ENCODE measurements at places on chromosomes 2 and 18. TPM values are rescaled to one million over a fixed set of nuclear protein-coding genes. Genes with fewer than 3 reads are reported as not detected.

DNA sequence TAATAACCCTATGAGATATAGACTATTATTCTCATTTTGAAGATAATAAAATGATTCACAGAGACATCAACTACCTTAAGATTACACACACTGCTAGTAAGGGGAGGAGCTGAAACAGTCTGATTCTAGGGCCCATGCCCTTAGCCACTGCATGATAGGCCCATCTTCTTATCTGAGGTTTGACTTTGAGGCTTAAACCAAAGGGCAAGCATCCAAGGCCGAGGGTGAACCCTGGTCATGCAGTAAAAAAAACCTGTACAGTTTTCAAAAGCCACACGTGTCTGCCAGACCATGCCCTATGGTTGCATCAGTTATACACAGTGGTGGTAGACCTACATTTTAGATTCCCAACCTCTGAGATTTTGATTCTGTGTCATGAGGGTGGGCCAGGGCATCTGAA lies 44.8 kb downstream of the POLE4 start:
- DNase-seq = no peak

GRCh38 chr18:59954755-59955156 lies 55.0 kb downstream of the PMAIP1 start:
- no peak for DNase-seq

GRCh38 chr2:39356922-39357639 lies 80.0 kb downstream of the MAP4K3 start:
- DNase-seq = no peak

DNA sequence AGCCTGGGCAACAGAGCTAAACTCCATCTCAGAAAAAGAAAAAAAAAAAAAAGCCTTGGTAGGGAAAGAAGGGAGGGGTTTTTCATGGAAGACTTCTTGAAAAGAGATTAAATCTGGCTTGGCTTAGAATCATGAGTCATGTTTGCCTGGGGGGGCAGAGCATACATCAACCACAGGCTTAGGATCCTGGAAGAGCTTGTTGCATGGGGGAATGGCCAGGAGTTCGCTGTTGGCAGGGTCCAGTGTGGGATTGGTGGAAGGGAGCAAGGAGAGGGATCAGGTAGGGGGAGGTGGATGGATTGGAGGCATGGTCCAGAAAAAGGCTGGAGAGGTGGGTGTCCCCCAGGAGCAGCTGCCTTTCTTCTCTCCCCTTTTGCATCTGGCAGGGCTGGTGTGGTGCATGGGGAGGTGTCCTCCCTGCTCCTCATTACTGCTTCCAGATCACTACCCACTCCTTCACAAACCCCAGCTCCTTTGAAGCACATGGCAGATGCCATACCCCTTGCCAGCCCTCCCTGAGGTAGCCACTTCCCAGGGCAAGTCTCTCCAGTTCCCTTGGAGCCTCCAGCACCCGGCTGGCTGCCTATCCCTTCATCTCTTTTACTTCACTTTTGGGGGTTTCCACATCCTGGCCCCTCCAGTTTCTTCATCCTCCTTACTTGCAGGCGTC lies 2.5 kb downstream of the ARMC9 start:
- no peak for DNase-seq

DNA sequence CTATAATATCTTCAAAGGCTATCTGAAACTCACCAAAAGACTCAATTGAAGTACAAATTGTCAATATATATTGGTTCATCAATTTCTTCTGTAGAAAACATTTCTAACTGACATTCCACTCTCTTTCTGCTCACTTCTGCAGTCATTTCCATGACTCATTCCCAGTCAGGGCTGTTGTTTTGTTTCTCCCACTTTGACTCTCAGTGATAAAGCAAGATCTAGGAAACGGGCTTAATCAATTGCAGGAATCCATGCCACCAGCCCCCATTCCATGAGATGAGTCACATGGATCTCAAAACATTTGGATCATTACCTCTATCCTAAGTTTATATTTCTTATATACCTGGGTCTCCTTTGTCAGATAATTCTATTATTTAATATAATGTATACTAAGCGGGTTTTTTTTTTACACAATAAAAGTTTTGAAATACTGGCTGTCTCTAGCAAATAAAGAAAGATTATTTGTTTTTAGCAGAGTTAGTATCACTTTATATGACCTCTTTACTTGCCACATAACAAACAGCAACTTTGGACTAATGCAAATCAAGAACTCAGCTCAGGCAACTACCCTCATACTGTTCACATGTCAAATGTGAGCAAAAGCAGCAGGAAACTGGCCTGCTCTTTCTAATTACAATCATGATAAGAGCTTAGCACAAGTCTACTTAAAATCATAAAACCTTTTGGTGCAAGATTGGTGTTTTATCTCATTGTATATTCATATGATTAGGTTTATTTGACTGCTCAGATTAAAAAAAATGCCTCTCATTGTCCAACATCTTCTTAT lies 251.1 kb upstream of the PIK3C3 start:
- no peak for DNase-seq

GNLY gene
- 0.98 TPM for total RNA-seq

- no peak for DNase-seq
Observed at GRCh38 chr2:127843677-127844076, 14.3 kb downstream of the POLR2D start.

CCDC68 gene
- total RNA-seq = 19.7 TPM

GRCh38 chr2:185955050-185955449 lies 216.4 kb downstream of the FSIP2 start:
- DNase-seq = no peak

GRCh38 chr18:38481576-38481975 lies 916.0 kb upstream of the CELF4 start:
- DNase-seq = no peak

SIX2 gene
- 0.87 TPM for total RNA-seq

DNA sequence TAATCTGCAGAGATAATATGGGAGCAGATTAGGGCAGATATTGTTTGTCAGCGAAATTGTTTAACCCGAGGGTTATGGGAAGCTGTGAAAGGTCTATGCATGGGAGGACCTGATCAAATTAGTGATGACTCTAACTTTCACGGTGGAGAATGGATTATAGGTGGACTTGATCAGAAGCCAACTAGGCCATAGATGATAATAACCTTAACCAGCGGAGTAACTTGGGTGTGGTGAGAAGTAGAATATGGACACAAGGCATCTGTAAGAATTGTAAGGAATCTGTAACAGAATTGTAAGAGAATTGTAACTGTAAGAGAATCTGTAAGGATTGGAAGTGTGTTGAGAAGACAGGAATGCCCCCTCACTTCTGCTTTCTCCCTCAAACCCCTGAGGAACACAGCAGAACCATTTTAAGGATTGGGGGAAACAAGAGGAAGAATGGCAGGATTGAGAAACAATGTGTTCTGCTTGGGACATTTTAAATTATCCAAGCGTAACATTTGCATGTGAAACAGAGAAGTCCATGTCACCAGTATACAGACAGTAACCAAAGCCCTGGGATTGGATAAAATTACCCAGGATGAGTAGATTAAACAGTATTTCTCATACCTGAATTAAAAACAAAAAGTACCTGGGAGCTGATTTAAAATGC lies 14.9 kb upstream of the SLC39A10 start:
- DNase-seq = no peak

MEX3C gene
- total RNA-seq = 27.8 TPM

DNA sequence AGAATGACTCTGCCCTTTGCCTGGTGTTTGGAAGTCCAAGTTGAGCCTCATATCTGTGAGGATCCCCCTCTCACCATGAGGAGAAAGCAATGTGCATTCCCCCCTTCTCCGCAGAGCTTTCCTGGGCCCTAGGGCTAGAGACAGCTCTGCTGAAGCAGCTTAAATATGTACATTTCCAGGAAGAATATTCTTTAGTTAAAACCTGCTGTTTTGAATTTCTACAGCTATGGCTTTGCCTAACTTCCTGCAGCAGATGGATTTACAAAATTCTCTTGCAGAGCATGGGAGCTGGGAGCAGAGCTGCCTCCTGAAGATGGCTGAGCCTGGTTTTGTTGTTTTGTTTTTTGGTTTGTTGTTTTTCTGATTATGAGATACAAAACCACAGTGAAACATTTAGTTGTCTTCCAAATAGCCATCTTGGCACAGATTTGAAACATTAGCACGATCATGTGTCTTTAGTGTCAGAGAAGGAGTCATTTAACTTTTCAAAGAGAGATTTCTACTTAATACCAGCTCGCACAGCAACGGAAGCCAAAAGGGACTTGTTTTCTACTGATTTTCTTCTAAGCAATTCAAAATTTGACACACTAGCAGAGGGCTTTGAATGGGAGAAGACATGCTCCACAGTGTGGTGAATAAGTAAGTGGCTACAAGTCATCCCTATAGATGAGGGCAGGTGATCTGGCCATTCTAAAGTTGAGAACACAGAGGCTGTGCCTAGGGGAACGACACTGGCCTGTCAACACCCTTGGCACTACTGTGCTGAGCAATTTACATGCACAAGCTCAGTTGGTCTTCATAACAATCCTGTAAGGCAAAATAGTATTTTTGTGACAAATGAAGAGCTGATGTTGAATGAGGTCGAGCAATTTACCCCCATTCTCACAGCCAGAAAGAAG lies 222.6 kb downstream of the MREG start:
- DNase-seq = no peak

- no peak for DNase-seq
Observed at GRCh38 chr18:34261865-34262780, 37.4 kb upstream of the NOL4 start.

- no peak for DNase-seq
Observed at GRCh38 chr2:151198645-151199044, 63.0 kb downstream of the RBM43 start.

DNA sequence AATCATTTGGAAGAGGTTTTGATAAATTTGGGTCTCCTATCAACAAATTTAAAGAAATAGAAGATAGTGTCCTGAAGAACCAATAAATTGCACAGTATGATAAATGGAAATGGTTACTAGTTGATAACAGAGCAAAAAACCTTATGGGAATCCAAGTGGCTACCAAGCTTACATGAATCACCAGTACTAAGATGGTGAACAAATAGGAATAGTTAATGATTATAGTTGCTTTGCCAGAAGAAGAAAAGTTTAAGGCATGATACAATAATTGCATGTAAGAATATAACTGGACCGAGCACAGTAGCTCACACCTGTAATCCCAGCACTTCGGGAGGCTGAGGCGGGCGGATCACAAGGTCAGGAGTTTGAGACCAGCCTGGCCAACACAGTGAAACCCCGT lies 19.6 kb upstream of the INO80D start:
- no peak for DNase-seq

DNA sequence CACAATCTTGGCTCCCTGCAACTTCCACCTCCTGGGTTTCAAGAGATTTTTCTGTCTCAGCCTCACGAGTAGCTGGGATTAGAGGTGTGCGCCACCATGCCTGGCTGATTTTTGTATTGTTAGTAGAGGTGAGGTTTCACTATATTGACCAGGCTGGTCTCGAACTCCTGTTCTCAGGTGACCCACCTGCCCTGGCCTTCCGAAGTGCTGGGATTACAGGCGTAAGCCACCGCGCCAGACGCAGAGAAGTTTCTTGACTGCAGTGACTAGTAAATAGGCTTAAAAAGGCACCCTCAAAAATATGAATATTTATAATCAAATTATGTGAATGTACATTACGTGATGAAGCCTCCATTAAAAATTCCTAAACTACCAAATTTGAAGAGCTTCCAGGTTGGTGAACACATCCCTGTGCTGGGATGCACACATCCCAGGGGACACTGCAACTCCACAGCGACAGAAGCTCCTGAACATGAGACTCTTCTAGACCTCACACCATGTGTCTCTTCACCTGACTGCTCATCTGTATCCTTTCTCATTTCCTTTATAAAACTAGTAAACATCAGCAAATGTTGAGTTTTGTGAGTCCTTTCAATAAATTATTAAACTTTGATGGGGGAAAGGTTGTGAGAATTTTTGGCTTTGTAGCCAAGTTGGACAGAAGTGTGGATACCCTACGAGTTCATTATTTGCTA lies 203.3 kb upstream of the SPOPL start:
- DNase-seq = no peak

DNA sequence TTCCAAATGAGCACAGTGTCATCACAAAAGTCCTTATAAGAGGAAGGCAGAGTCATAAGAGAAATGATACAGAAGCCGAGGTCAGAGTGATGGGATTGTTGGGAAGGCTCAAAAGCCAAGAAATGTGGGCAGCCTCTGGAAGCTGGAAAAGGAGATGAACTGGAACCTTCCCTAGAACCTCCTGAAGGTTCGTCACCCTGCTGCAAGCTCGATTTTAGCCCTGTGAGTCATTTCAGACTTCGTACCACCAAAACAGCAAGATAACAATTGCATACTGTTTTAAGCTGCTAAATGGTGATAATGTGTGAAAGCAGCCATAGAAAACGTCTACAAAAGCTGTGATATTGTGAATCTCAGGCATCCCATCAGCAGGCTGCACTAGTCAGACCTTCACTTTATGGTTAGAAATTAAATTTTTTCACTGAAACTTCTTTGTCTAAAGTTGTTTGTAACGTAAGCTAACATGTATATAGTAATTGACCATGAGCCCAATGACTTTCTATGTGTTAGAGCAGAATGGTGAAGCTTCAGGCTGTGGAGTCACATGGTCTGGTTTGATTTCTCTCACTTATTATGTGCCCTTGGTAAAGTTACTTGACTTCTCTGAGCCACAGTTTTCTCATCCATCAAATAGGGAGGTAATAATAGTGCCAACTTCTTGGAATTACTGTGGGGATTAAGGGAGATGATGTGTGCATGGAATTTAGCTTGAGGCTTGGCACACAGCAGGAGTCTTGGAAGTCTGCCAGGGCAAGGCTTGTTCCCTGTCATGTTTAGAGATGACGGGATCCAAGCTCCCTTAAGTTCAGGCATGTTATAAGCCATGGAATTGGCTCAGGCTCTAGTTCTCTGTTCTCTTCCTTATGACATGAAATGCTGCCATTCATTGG lies 132.0 kb upstream of the CCDC195 start:
- no peak for DNase-seq

ID2 gene
- 208 TPM for total RNA-seq

DNA sequence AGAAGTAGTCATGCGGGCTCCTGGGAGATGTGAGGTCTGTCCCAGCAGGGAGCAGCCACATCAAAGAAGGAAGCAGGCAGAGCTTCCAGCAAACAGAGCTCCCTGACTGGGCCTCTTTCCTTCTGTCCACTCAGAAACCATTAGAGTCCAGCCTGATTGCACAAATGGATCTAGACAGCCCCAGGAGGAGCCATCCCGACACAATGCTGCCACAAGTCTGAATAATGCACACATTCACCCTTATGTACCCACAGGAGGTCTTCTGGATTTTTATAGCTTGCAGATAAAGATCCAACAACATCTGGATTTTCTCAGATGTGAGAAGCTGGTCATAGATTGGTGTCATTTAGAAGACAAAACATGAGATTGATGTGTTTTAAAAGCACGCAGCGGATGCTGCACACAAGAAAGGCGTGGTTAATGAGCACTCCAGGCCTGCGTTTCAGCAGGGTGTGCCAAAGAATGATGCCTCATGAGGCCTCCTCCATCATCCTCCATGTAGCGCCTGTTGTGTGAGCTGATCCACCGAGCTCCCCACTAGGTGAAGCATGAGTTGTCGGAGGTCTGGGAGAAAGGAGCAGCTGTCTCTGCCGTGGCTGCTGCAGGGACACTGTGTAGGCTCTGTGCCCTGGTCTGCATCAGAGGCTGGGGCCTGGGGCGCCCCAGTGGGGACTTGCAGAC lies 60.6 kb downstream of the MTCL1 start:
- DNase-seq = no peak

DNA sequence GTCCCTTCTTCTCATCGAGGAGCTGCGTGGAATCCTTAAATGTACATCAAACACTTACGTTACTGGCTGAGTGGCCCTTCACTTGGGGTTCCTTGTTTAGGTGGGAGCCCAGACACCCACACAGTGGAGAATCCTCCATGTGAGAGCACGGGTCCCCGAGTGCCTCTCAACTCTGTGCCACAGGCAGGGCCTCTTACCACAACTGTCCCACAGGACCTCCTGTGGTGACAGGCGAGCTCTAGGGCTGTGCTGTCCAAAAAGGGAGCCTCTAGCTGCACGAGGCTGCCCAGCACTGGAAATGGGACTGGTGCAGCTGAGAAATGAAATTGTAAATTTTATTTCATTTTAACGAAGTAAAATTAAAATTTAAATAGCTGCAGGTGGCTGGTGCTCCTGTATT lies 145.7 kb downstream of the DYSF start:
- DNase-seq = no peak
